ENCODE measurements at places on chromosomes 7 and 10.

- no peak for DNase-seq
Observed at GRCh38 chr10:69573056-69573806, at the start of gene NEUROG3. Gene NEUROG3 (minus strand): TSS chr10:69573422. CDS start chr10:69573043, 379 bp downstream.

- DNase-seq, result no peak
Observed at GRCh38 chr7:10429511-10429910, 544.2 kb upstream of the PHF14 start.

- no peak for DNase-seq
Observed at GRCh38 chr10:109393425-109393824, 529.9 kb downstream of the XPNPEP1 start.

- DNase-seq, result no peak
Observed at GRCh38 chr10:73979141-73979808, 18.6 kb upstream of the VCL start.

DNA sequence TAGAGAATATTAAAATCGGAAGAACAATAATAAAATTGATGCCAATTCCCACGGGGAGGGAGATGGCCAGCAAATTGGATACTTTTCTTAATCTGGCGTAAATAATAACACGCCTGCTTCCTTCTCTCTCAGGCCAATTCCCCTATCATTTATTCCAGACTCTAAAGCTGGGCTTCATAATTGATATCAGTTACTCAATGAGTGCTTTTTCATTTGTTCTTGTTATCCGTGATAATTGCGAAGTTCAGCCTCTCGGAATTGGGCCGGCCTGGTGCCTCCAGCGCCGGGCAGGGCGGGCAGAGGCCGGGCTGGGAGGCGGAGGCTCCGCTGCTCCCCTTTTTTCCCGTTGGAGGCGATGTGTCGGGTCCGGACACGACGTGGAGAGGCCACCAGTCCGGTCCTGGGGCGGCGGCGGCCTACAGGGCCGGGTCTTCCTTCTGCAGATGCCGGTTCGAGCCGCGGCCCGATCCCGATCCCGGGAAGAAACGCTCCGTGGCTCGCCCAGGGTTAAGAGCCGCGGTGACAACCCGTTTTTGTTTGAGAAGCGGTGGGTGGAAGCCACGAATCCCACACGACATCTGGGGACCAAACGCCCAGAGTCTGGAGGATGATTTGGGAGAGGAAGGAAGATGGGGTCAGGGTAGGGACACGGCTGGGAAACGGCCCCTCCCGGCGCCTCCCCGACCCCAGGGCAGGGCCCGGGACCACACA, 13.6 kb downstream of the UNCX start:
- DNase-seq, result no peak

DNA sequence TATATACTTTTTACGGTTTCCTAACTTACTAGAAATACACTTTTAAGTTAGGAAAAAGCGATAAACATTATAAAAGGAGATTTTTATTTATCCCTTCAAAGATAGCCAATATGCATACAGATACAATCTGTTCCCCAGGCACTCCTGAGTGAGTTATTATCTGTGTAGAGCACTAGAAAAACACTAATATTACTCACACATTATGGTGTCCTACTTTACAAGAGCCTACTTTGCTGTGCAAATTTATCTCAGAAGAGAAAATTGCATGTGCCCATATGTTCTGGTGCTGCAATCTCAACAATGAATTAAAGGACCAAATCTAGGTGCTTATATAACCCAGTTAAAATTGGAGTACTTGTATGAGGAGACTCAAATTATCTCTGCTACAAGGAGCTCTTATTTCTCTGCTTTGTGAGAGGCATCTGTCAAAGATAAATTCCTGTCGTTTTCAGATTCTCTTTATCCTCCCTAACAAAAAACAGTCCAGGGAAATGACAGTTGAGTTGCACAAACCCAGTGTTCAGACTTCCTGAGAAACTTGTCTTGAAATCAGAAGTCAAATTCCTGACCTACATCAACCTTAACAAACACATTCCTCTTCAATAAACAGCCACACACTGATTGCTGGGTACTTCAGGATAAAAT, 28.9 kb downstream of the CPA1 start:
- DNase-seq, result peak; percentile 42

- DNase-seq, result no peak
Observed at GRCh38 chr7:30887464-30887872, 24.2 kb upstream of the AQP1 start.

DNA sequence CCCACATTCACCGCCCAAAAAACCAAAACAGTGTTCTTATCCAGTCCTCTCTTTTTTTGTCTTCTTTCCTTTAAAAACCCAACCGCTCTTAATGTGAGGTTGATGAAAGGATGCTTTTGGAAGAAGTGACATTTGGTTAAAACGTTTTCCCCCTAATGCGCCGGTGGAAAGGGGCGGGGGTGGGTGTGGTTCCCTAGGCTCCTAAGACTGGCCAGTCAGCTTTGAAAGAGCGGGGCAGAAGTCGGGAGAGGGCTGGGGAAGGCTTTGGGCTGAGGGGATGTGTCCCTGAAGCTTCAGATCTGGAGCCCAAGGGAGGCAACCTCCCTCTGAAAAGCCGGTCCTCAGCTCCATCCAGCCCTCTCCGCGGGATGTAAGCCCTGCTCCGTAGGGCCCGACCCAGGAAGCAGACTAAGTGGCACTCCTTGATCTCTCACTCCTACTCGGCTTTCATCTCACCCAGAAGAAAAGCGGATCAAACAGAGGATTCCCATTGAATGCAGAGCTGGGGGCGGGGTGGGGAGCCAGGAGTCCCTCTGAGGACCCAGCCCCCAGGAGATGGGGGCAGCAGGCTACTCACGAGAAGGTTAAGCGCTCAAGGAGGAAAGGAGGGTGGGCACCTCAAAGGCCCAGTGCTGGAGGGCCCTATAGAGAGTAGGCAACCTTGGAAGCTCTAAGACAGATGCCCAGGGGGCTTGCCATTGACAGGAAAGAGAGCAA, 2.4 kb upstream of the EVX1 start:
- no peak for DNase-seq

Data from fibroblast of skin of right quadriceps (primary cell).